ENCODE measurements at places on chromosomes 1 and 21.

- DNase-seq, result no peak
Measured at GRCh38 chr1:68819190-68819829, 322.4 kb upstream of the DEPDC1 start.

DNA sequence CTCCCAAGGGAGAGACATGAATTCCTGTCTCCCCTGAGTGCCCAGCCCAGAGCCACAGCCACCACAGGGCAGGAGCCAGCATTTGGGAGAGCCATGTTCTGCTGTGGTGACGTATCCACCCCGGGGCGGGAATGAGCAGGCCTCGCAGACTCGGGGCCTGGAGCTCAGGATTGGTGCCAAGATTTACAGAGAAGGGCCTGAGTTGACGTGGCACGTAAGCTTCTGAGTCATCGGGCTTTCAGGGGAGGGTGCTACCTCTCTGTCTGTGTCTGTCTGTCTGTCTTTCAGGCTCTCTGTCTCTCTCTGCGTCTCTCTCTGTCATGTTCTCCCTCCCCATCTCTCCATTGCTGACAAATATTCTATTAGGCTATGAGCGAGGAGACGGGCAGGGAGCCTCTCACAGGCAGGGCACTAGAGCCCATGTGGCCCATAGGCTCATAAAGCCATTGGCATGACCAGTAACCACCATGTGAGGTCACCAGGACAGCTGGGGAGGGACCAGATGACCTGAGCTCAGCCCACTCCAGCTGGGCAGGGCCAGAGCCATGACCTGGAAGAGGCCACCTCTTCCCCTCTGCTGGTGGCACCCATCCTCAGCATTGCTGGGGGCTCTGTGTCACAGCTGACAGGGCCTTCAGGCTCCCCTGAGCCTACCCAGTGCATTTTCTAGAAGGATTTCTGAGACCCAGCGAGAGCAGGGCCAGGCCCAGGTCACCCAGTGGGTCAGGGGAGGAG lies 300.0 kb upstream of the VAMP3 start:
- DNase-seq, result no peak

- DNase-seq, result no peak
Measured at GRCh38 chr1:116804736-116805135, 50.5 kb downstream of the CD2 start.

DNA sequence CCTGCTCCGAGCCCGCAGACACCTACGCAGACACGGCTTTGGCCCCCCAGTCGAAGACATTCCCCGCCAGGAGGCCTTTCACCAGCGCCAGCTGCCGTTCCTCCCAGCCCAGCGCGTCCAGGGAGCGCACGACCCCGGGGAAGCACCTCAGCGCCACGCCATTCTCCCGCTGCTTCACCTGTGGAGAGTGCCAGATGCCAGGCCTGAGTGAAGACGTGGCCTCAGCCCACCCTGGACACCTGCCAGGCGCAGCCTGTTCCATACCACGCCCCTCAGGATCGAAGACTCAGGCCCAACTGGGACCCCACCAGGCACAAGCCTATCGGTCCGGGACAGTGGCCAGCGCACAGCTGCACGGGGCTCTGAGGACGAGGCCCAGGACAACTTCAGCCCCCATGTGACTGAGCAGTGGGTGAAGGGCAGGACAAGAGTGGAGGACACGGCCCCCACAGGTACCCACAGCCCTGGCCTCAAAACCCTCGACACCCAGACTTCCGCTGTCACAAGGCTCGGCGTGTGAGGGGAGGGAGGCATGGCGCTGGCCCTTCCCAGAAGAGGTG lies 13.5 kb downstream of the PANK4 start:
- DNase-seq, result no peak

DNA sequence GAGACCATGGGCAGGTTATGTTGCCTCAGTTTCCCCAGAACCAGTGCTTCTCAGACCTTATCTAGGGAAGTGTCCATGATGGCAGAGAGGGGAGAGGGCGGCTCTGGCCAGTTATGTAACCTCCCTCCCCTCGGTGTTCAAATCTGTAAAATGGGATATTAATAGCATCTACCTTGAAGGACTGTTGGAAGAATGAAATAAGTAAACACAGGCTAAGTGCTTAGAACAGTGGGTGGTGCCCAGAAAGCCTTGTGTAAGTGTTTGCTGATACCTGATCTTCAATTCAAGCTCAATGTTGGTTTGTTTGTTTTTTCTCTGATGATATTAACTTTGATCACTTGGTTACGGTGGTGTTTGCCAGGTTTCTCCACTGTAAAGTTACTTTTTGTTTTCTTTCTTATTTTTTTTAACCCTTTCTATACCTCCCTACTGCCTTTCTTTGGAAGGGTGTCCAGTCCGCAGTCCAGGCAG lies 34.9 kb downstream of the EPHA2 start:
- DNase-seq, result no peak

GRCh38 chr1:110719908-110720307 lies 45.2 kb upstream of the KCNA3 start:
- DNase-seq, result no peak

GRCh38 chr1:100077531-100077930 lies 55.2 kb downstream of the SASS6 start:
- no peak for DNase-seq

- no peak for DNase-seq
Measured at GRCh38 chr1:214764502-214764901, 161.5 kb downstream of the CENPF start.

DNA sequence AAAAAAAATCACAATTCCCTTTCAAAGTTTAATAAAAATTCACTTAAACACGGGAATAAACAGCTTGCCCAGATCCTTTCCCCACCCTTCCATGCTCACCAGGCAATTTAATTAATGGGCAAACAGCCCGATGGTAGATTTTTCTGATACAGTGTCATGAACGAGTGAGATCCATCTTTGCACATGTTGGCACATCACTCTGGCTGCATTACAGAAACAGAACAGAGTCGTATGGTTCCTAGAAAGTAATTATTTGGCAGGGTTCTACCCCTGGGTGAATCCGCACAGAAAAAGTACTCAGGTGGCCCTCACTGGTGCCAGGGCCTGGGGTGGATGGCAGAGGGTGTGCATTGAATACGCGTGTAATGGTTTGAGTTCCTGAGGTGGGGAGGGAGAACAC lies 24.6 kb upstream of the OVAAL start:
- DNase-seq, result no peak

DNA sequence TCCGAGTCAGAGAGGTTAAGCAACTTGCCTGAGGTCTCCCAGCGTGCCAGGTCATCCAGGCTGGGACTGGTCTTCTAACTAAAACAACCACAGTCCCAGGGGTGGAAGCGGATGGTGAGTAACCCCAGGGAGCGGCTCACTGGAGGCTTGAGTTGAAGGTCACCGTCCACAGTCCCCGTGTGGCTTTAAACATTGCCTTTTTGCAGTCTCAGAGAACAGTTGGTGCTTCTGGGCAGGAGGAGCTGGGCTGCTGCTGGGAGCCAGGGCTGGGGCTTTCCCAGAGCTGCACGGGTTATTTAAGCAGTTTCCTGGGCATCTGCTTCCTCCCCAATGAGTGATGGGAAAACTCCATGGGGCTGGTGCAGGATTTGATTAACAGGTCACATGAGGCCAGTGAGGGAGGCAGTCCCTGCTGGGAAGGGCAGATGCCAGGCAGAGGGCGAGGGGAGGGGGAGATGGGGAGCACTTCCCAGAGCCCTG lies 12.3 kb downstream of the ARHGEF10L start:
- no peak for DNase-seq

DNA sequence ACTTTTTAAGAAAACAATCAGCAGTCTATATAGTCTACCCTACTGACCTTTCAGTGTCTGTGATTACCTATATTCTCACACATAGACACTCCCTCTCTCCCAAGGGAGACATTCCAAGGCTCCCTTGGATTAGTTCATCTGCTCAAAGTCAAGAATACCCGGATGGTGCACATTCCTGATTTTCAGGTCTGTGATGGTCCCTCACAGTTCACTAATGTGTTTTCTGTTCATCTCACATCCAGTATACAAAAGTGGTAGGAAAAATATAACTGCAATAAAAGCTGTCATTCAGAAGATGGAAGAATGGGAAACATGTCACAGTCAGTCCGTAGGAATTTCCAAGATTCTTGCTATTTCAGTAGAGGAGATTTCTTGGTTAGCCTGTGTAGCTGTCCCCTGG lies 224.1 kb upstream of the CACYBP start:
- no peak for DNase-seq

DNA sequence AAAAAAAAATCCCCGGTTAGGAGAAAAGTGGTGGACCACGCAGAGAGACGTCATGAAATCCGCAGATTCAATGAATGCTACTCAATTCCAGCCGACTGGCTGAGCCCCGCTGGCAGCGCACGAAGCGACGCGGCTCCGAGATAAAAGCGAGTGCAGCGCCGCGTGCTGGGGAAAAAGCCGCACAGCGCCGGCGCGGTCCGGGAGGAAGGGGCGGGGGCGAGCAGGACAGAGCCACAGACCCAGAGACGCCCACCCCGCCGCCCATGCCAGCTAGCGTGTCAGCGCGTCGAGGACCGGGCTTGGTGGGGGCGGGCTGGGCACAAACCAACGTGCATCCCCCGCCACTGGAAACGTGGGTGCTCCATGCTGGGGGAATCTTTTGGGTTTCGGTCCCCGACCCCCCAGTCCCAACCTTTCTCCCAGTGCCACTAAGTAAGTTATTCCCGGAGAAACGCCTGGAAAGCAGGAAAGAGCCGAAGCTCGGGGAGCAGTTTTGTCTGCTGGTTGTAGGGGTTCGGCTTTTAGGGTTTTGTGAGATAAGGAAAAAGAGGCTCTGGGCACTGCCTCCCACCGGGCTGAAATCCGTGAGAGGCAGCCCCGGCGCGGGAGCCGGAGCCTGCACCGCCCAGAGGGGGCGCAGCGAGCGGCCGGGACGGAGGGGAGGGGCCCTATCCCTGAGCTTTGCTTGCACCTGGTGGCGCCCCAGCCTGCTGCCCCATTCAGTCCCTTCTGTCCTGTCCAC lies at the start of gene KCNJ6:
Gene KCNJ6 (minus strand): TSS at position 148 of the 742 bp plus-strand sequence. CDS start 75,775 bp downstream, outside the sequence.
- DNase-seq, result no peak

- DNase-seq, result no peak
Measured at GRCh38 chr1:3590951-3591865, 20.1 kb downstream of the MEGF6 start.

- no peak for DNase-seq
Measured at GRCh38 chr21:14554948-14555347, 8.8 kb upstream of the SAMSN1 start.

DNA sequence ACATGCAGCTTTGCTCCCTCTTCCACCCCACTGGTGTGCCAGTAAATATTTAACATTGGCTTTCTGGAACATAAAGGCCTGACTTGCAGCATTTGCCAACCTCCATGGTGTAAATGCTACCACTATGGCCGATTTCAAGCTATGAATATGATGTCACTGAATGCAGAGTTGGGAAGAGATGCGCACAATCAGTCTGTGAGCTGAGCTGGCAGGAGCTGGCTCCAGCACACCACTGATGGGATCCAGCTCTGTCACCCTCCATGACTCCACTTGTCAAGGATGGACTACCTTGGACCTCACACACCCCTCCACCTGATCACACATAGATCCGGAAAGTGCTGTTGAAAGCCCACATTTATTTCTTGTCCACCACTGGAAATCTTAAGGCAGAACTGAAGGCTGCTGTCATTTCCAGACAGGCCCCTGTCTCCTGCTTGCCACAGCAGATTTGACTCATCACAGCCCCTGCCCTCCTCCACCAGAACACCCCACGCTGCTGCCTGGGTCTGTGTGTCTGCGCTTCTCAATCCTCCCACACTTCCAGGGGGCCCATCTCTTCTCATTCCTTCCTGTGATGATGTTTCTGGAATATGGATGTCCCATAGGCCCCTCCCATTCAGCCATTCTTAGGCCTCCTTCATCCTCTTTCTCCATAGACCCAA lies 82.2 kb upstream of the BCAR3 start:
- no peak for DNase-seq

GRCh38 chr21:42189860-42190485 lies 29.0 kb upstream of the ABCG1 start:
- DNase-seq, result no peak

GRCh38 chr1:220184506-220184905 lies 87.7 kb downstream of the RAB3GAP2 start:
- DNase-seq, result no peak

GRCh38 chr1:154157520-154158306 lies 2.8 kb upstream of the NUP210L start:
- peak; percentile 97 for DNase-seq

GRCh38 chr1:60924964-60925798 lies 157.2 kb upstream of the NFIA start:
- DNase-seq, result no peak

DNA sequence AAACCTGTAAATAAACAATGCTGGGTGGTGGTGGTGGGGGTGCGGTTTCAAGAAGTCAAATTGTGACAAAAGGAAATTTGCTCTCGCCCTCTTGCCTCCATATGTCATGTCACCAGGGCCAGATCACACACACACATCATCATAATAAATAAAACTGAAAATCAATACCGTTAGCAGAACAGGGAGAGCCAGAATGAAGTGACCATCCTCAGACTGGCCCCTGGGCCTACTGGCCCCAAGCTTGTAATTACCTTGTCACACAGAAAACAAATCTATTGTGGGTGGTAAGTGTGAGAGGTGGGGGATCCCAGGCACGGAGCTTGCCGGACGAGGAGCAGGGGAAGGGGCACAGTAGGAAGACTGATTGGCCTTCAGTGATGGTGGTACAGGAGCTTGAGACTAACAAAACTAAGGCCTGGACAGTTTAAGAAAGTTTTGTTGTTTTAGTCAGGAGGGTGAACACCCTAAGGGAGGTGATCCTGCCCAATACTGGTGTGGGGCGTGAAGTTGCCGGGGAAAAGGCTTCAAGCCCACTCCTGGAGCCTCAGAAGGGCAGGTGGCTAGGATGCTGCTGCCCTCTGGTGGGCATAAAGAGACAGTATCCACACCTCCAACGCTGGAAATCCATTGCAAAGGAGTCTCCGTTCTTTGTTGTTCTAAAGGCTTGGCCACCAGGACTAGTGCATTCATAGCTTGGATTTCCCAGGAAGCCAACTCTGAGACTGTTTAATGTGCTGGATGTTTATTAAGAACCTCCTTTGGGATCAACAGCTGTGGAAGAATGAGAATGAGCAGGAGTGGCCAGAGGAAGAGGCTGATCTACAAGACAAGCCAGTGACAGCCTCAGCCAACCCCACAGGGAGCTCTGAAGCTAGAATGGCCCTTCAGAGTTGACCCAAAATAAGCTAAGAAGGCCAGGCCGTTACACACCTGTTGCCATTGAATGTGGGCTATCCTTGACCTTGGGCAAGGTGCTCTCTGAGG lies 8.1 kb upstream of the C1orf216 start:
- DNase-seq, result no peak

DNA sequence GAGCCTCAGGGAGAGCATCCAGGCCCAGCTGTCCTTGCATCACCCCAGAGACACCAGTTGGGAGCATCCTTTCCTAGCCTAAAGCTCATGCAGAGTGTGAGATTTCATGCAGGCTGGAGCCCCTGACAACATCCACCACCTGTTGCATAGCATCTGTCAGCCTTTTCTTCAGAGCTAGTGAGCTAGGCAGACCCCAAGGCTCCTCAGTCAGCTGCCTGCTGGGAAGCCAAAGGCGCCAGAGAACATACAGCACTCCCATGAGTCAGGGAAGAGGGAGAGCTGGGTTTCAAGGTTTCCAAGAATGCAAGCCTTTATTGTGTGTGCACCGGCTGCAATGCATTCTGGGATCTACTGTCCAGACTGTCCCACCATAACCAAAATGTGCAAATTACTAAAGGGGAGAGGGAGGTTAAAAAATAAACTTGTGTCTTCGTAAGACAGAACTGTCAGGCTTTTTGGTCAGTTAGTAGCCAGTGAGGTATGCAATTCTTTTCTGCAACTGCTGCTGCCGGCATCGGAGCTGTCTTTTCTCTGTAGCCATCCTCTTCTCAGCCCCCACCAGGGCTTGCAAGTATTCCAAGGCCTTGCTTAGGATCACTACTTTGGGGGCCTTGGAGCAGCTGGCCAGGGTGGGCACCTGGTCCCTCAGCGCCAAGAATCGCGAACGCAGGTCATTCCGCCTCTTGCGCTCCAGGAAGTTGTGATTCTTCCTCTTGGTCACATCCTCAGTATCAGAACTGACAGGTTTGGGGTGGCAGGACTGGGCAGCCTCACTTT lies 4.6 kb downstream of the MYCL start:
- no peak for DNase-seq
